ENCODE measurements at places on chromosomes 1 and 21.

DNA sequence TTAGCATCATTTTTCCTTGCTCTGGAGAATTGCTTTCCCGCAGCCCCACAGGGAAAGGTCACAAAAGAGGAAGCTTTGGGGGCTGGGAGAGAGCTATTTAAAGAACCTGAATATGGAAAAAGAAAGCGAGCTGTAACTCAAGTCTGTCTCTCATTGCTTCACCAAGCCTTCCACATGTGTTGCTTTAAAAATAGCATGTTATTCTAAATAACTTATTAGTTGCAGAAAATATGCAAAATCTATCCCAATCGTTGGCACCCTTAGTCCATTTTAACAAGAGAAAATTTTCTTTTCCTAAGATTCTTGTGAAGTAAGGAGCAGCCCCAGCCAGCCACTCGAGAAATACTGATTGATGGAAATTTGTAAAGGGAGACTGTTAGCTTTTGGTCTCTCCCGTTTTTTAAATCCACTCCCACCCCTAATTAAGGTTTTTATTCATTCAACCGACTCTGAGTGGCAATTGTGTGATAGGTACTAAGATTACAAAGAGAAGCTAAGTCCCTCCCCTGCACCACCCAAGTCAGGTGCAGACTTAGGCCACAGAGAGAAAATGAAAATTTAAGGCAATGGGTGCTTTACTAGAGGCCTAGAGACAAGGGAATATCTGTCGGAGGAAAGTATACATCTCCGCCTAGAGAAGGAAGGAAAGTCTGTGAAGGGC, 802 bp downstream of the CYP4X1 start:
- no peak for DNase-seq

GRCh38 chr21:45056917-45057560, 17.3 kb upstream of the ADARB1 start:
- DNase-seq, result no peak

- DNase-seq, result peak; percentile 84
These were observed 59.3 kb downstream of the PACC1 start for GRCh38 chr1:212355230-212355969.

DNA sequence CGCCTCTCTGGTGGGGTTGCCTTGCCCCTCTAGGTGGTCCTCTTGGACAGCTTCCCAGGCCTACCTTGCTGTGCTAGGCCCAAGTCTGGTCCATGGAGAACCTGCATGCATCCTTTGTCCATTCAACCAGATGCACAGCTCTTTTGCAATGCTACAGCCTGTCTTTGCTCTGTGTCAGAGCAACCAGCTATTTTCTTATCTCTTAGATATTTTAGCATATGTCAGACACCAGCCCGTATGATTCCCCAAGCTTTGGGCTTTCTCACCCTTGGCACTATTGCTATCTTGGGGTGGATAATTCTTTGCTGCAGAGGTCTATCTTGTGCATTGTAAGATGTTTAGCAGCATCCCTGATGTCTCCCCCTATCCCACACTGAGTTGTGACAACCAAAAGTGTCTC, 32.3 kb downstream of the TNN start:
- DNase-seq, result no peak

- no peak for DNase-seq
These were observed 11.7 kb upstream of the IFNLR1 start for GRCh38 chr1:24198766-24199165.

All from fibroblast of skin of left quadriceps (primary cell).